ENCODE measurements at places on chromosomes 5 and 9.

GRCh38 chr9:73067074-73067473 lies 84.6 kb upstream of the ANXA1 start:
- no peak for DNase-seq

DNA sequence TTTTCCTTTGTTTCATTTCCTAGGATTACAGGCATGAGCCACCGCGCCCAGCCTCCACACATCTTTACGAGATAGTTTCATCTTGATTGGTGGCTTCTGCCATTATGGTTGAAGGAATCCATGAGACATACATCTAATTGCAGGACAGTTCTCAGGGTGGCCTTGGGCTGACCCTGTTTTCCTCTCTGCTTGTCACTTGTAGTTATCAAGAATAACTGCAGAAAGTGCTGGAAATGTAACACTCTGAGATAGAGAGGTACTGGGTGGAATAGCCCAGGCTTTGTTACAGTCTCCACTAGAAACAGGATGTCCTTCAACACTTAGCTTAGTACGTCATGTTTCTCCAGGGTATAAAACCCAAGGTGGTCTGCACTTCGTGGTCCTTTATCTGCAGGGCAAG lies 10.7 kb downstream of the UGT3A2 start:
- no peak for DNase-seq

DNA sequence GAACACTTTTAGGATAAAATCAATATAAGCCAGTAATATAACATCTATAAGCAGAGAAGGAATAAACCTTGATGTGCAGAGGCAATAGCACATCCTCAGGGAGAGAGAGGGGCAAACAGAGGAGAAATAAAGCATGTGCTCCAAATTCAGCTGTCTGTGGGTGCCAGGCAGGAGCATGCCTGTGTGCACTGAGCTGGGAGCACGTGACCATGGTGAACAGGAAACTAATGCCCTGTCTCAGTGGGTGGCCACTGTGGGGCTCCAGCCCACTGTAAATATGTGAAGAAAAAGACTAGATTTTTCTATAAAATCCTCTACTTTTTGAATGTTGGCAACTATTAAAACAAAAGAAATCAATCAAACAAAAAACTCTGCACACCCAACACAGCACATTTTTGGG lies 55.3 kb downstream of the FYB1 start:
- DNase-seq, result no peak

- no peak for DNase-seq
Observed at GRCh38 chr5:2762744-2763532, 11.5 kb upstream of the IRX2 start.

- DNase-seq, result no peak
Observed at GRCh38 chr9:109974143-109974917, 194.3 kb downstream of the PALM2AKAP2 start.

GRCh38 chr5:95864944-95865504 lies 42.5 kb upstream of the GLRX start:
- DNase-seq, result no peak
